ENCODE measurements at places on chromosomes 4 and X.

- no peak for DNase-seq
Measured at GRCh38 chr4:156495836-156496235, 475.8 kb downstream of the PDGFC start.

GRCh38 chr4:98298022-98298421 is 36.8 kb downstream of the RAP1GDS1 start:
- DNase-seq = no peak

DNA sequence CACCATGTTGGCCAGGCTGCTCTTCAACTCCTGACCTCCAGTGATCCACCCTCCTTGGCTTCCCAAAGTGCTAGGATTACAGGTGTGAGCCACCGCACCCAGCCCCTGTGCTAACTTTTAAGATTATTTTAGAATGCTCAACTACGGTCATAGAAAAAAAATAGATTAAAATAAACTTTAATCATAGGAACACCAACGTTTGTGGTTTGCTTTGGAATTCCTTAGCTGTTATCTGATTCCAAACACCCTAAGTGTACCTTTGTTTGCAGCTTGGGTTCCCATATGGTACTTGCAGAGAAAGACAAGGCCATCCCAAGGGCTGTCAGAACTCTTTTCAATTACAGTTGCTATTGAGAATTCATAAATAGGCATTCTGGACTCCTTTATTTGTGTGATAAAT is 90.1 kb upstream of the EFHC2 start:
- no peak for DNase-seq

- no peak for DNase-seq
Measured at GRCh38 chrX:134365904-134366303, 94.1 kb upstream of the HPRT1 start.

GRCh38 chrX:115023811-115024210 is 6.4 kb upstream of the IL13RA2 start:
- DNase-seq = no peak

DNA sequence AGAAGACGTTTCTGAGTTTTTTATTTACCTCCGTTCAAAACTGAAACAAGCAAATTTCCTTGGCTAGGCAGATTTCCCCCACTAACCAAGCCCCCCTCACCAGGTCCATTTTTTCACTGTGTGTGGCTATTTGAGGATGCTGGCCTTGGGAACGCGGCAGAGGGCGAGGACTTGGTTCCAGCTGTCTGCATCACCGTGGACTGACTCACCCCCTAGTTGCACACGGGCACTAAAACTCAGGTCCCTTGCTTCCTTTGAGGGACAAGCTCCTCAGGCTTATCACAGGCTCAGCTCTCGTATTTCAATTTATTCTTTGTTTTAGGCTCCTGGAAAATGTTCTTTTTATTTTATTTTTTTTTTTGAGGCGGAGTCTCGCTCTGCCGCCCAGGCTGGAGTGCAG is 8.4 kb upstream of the MTNR1A start:
- no peak for DNase-seq

DNA sequence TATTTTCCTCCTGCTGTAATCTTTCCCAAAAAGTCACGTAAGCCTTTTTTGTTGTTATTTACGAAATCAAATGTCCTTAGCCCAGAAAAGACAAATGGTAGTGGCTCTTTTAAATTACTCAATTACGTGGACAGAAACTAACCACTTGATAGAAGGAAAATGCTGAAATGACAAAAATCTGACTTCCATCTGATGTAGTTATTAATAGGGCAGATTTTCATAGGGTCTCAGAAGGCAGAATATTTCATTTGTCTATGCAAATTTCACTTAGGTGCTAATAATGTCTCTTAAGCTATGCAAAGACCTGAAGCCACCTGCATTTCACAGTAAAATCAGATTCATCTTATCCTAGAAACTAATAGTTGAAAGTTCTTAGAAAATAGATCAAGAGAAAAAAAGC is 295.7 kb downstream of the TMA16 start:
- no peak for DNase-seq

DNA sequence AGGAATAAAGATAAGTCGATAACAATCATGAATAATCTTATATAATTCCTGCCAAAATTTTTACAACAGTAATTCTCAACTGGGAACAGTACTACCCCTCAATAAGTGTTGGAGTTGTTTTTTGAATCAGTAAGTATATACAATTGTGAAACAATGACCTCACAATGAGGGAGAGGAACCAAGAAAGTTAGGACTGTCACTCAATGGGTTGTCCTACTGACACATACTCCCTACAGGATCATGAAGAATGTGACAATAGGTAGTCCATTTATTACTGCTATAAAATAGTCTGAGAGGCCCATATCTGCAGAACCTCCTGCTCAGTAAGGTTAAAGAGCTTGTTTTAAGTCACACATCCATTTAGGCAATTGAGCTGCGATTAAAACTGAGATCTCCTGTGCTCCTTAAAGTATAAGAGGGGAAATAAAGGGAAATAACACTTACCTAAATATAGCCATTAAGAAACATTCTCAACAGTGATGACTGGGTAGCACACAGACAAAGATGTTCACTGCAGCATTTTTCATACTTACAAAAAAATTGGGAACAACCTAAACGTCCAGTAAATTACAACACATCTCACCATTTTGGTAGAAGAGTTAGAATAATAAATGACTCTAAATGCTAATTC is 26.2 kb downstream of the FBXW7 start:
- DNase-seq = no peak

- no peak for DNase-seq
Measured at GRCh38 chr4:106986486-106986885, 49.6 kb downstream of the DKK2 start.

GRCh38 chrX:39984191-39984956 is 113.4 kb downstream of the BCOR start:
- no peak for DNase-seq

DNA sequence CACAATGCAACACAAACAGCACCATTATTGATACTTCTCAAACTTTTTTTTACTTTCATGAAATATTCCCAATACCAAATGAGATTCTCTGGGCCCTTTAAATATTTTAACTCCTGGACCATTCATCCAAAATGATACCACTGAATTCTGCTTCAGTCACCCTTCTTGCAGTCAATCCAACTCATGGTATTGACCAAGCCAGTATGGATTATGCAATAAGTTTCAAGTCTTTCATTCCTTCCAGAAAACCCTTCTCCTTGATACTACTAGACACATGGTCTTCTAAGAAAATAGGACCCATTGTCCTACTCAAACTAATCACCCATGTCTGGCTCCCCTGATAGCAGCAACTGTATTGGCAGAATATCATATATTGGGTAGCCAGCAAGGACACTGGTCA is 23.0 kb downstream of the ZNF721 start:
- no peak for DNase-seq

DNA sequence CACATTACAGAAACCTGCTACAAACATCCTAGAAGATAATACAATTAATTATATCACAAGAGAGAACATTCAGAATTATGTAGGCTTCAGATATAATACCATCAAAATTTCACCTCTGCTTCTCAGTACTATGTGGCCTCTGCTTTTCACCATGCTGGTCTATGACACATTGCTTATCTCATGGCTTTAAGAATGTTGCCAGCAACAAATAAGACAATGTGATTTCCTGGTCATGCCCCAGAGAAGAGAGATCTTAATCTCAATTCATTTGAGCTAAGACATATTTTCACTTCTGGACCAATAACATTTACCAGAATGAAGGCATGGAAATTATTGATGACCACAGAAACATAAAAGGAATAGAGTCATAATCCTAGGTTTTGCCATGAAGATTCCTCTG is 1233.4 kb upstream of the ADGRL3 start:
- no peak for DNase-seq

DNA sequence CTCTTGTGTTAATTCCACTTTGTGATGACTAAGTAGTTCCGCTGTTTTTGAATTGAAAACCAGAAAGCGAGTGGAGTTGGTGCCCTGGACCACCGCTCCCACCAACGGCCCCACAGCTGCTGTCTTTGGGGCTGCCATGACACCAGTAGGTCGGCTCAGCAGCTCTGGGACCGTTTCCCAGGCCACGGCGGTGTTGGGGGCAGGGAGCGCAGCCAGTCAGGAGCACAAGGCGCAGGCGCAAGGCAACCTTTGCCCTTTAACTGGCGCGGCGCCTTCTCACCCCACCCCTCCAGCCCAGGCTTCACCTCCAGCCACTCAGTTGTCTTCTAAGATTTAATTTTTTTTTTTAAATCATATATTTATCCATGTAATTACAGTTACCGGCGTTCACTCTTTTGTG is at the start of gene GK2:
Gene GK2 (minus strand): TSS at position 166 of the 400 bp plus-strand sequence. CDS start 28 bp downstream, at position 138.
- no peak for DNase-seq

DNA sequence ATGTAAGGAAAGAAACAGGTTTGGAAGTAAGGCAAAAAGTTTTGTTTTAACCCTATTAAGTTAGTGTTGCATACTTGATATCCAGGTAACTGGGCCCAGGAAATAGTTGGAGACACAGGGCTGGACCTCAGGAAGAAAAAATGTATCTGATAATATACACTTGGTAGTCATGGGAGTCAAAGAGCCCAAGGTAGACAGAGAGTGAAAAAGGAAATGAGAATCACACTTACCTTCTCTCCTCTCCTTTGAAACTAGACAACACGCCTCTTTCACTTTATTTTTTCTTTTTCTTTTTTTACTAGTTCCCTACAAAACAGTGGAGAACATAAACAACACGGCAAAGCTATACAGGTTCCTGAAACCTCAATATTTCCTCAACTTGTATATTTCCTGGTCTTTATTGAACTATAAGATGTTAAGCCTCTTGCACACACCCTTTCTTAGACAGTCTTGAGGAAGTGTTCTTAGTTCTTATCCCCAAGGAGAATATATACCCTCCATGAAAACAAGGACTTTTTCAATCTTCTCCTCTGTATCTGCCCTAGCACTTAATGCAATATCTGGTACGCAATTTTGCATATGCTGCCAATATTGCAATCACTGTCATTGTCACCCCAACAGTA is 27.2 kb downstream of the SYTL4 start:
- no peak for DNase-seq

DNA sequence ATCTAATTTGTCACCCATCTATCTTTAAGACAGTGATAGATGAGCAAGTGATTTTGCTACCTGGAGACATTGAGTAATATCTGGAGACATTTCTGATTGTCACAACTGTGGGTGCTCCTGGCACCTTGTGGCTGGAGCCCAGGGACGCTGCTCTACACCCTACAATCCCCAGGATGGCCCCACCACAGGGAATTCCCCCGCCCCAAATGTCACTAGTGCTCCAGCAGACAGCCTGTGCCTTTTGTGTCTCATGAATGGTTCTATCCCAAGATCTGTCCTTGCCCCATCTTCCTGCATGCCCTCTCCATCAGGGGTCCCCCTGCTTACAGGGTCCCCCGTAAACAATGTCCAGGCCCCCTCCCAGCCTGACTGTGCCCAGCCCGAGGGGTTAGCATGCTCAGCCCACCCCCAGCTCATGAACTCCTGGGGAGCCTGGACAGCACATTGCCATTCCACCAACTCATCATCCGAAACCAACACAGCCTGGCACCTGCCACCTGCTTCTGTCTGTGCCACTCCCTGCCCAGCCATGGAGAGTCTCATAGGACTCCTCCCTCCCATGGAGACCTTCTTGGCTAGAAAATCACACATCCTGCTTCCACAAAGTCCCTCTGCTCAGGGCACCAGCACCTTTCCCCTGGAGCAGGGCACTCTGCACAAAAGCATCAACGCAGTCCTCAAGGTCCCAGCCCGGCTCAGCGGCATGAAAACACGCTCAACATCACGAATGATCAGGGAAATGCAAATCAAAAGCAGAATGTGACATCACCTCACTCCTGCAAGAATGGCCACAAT is 5.7 kb downstream of the P2RY8 start:
- DNase-seq = no peak

- DNase-seq = no peak
Measured at GRCh38 chrX:1763294-1763693, 148.4 kb downstream of the ASMT start.

- DNase-seq = no peak
Measured at GRCh38 chrX:130997314-130997713, 60.8 kb upstream of the ARHGAP36 start.

DNA sequence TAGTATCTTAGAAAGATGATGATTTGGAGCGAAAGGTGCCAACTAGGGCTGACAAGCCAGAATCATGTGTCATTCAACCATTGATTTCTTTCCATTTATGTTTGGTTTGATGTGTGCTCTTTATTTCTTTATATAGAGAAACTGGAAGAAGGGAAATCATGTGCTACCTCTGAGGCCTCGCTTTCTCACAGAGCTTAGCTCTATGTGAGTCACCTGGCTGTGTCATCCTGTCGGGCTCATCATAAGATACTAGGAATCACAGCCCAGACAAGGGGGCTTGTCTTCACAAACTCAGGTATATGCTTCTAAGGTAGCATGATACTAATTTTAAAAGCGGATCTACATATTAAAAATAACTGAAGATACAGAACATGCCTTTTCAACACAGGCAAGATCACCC is 81.7 kb upstream of the GPM6B start:
- DNase-seq = no peak
